ENCODE measurements at places on chromosomes 11 and 22. TPM values are rescaled to one million over a fixed set of nuclear protein-coding genes. Genes with fewer than 3 reads are reported as not detected.

- H3K4me3 ChIP-seq: no peak overlapping the region
- peak overlapping the region; percentile 22 for H3K27ac ChIP-seq
- DNase-seq: no peak
- H3K36me3 ChIP-seq: no peaks in the 10 kb centered on the region
Measured at GRCh38 chr22:29569011-29569678, 11.8 kb downstream of the NIPSNAP1 start.

GRCh38 chr11:47071341-47071740 is 105.3 kb downstream of the ARFGAP2 start:
- no peak overlapping the region for H3K4me3 ChIP-seq
- no peaks in the 10 kb centered on the region for H3K27me3 ChIP-seq
- no peak for DNase-seq
- no peak overlapping the region for H3K27ac ChIP-seq

ASCL3 gene
- total RNA-seq: not detected

GRCh38 chr11:103594283-103594682 is 442.2 kb upstream of the DDI1 start:
- H3K27ac ChIP-seq: no peak overlapping the region
- H3K36me3 ChIP-seq: no peaks in the 10 kb centered on the region
- no peaks in the 10 kb centered on the region for H3K4me1 ChIP-seq
- no peak for DNase-seq
- H3K4me3 ChIP-seq: no peak overlapping the region
- peaks cover 3% of the 10 kb centered on the region for H3K27me3 ChIP-seq

Measured in naive thymus-derived CD8-positive, alpha-beta T cell (primary cell).